ENCODE measurements at places on chromosomes 5 and 9.

DNA sequence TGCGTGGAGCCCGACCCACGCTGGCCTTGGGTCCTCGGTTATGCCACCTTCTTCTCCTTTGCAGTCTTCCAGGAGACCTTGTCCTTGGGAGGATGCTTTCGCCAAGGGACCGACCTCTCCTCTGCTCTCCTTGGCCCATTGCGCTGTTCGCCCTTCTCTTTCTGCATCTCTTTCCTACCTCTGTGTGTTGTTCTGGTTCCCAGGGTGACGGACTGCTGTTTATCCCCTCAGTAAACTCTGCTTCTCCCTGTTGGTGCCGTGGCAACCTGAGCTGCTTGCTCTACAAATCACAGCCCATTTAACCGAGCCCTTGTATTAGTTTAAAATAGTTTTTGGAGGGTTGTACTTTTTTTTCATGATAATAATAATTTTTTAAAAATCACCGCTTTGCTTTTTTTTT, 97.9 kb downstream of the DAPK1 start:
- no peak for DNase-seq

GRCh38 chr9:84297162-84297821, 43.3 kb downstream of the SLC28A3 start:
- no peak for DNase-seq

DNA sequence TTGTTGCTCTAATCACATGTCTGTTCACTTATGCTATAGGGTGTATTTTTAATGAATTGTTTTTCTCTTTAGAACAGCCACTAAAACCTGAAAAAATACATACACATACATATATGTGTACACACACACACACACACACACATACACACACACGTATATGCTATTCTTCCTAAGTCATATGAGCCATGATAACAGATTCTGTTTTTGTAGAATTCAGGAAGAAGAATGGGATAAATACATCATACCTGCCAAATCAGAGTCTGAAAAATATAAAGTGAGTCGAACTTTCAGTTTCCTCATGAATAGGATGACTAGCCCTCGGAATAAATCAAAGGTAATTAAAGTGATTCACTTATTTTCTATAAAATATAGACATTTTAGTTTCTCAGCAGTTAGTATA, 231.4 kb downstream of the ARHGEF28 start:
- DNase-seq: no peak

DNA sequence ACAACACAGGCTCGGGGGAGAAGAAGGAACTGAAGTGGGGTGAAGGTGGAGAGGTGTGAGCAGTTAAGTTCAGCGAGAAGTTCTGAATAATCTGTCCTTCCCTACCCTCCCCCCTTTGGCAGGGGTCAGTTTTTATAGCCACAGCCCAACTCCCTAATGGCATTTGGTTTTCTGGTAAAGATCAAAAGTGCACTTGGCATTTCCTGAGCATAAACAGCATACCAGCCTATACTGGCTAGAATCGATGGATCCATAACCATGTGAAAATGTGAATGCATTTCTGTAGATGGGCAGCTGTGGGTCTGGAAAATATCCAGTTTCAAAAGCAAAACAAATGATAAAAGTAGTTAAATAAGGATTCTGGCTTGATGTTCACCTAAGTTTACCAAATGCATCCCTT, 410.9 kb downstream of the PLK2 start:
- DNase-seq: no peak
